Dorsolateral prefrontal cortex (tissue), 122 donors: ENCODE measurements at places on chromosomes 4 and X. TPM values are rescaled to one million over a fixed set of nuclear protein-coding genes. Genes with fewer than 3 reads are reported as not detected.

DNA sequence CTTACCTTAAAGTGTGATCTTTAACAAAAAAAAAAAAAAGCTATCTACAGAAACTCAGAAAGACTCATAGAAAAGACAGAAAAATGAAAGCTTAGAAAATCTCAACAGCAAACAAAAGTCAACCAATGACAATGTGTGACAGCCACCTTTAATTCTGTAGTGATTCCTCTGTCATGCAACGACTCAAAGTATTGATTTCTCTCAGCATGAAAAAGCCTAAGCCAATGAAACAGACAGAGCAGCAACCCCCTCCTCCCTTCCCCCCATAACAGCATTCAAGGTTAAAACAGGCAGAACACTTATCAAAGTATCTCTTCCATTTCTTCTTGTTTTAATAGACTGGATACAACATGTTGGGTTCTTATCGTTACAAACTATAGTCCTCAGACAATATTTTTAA, 112.5 kb downstream of the MAB21L2 start:
- DNase-seq = no peak

GRCh38 chr4:83065266-83065665, 30.3 kb downstream of the COPS4 start:
- no peak for DNase-seq

GRCh38 chr4:23930750-23931488, 41.1 kb upstream of the PPARGC1A start:
- peak; percentile 50 for DNase-seq

GRCh38 chr4:153258750-153259149, 54.5 kb downstream of the TRIM2 start:
- DNase-seq = no peak

GRCh38 chr4:138521809-138522208, 279.7 kb upstream of the SLC7A11 start:
- DNase-seq = no peak

GRCh38 chr4:41746025-41746439, 2.5 kb downstream of the PHOX2B start:
- no peak for DNase-seq

- no peak for DNase-seq
Observed at GRCh38 chr4:94377294-94377693, 34.7 kb upstream of the HPGDS start.

DNA sequence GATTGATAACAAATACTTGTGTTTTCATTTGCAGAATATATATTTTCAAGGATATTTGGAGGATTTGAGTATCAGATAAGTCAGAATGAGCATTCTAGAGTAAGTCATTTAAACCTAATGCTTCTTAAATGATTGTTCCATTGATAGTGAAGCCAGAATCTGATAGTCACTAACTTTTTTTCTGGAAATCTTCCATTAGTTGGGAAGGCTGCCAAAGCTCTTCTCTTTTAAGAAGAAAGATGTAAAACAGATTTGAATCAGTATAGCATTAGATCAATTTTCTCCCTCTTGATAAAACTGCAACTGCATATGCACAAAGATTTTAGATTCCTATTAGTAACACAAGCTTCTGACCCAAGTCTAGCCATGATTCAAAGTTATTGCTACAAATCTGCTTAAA, 256.7 kb downstream of the SPOCK3 start:
- DNase-seq = no peak

TENM3 gene
- 60.1 TPM for total RNA-seq
